Activated CD4-positive, alpha-beta T cell treated with anti-CD3 and anti-CD28 coated beads, Interleukin-2, Interleukin-4, amounts not matched to agents 100 ng/mL and 50 ng/mL, durations not matched to agents 16 hours and 8 hours (primary cell): ENCODE measurements at places on chromosomes 7 and 10.
A peak's percentile ranks its signal among the peaks of the same experiment; 100 is the strongest.

GRCh38 chr10:7359356-7359755, 51.5 kb downstream of the SFMBT2 start:
- DNase-seq, result no peak

- DNase-seq, result peak; percentile 75
These were observed 124.7 kb upstream of the C1QL3 start for GRCh38 chr10:16646181-16647059.

- DNase-seq, result no peak
These were observed 4.2 kb downstream of the KIFBP start for GRCh38 chr10:68992636-68993440.

- no peak for DNase-seq
These were observed 116.7 kb downstream of the SGMS1 start for GRCh38 chr10:50506861-50507573.

DNA sequence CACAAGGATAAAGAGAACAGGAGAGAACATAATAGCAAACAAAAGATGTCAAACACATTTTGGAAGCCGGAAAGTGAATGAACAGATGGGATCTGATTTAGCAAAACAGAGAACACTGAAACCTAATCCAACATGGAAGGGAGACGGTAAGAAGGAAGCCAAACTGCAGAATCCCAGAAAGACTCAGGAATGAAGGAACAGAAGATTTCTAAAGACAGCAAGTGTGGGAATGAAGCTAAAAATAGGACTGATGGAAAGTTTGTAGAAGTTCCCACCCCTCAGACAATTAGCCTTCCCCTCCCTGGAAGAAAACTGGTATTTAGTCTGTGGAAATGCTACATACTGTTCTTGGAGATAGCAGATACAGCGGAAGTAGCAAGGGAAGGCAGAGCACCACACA, 40.8 kb downstream of the SLC16A12 start:
- no peak for DNase-seq

DNA sequence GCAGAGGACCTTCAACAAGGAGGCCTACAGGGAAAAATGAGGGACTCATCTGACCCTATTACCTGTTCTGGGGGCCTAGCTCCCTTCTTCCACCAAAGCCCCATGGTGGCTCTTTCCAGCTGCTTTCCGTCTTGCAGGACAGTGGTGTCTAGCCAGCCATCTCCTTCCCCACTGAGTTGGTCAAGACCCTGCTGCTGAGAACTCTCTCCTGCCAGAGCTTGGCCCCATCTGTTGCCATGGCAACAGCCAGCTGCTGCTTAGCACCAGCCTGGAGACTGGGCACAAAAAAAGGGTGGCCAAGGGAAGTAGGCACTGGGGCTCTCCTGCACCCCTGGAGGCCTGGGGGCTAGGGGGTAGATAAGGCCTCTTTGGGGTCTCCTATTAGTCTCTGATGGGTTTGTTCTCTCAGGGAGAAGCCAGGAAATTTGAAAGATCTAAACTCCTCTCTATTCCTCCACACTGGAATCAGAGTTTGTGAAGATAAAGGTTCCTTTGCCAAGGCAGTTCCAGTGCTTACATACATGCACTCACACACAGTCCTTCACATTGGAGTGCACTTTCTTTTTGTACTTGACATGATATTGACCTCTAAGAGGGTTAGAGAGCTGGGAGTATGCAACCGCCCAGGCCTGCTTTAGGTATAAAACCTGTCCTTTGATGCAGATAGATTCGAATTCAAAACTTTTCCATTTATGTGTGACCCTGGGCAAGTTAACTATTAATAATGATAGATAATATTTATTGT, 15.8 kb downstream of the TSPAN33 start:
- no peak for DNase-seq
